ENCODE measurements at places on chromosomes 2 and 18.

DNA sequence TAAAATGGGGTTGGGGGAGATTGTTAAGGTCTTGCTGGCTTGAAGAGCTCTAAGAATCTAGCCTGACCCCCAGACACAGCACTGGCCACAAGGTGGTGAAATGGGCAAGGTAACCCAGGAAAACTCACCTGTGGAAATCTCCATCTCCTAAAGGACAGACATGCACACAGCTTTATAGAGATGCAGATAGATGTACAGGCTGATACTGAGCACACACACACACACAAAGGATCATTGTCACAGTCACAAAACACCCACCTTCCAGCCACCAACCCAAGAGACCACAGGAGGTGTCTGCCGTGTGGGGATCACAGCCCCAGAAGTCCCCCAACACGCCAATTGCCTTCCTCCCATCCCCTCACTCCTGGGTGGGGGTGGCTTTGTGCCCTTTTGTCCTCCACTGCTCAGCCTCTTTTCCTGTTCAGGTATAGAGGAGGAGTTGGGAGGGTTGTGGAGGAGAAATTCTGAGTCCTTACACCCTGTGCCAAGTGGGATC lies 3.2 kb upstream of the CYP26B1 start:
- no peak for DNase-seq

DNA sequence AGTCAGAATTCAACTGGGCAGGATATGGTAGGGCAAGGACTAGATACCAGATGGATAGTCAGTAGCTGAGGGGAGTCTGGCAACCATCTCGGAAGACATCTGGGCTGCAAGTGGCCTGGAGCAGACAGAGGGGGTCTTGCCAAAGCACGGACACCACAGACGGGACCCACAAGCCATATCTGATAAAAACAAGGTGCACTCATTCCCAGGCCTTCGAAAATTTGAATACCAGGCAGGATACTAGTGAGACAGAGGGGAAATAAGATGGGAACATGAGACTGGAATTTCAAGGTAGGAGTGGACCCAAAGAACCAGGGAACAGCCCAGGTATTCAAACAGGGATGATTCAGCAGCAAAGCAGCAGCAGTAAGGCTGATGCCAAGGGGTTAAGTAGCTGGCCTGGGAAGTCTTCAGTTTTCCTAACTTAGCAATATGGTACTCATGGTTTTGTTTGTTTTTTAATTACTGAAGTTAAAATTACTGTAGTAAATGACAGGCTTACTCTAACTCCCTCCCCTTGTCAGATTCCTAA lies 144.9 kb upstream of the NCKAP5 start:
- DNase-seq, result no peak

DNA sequence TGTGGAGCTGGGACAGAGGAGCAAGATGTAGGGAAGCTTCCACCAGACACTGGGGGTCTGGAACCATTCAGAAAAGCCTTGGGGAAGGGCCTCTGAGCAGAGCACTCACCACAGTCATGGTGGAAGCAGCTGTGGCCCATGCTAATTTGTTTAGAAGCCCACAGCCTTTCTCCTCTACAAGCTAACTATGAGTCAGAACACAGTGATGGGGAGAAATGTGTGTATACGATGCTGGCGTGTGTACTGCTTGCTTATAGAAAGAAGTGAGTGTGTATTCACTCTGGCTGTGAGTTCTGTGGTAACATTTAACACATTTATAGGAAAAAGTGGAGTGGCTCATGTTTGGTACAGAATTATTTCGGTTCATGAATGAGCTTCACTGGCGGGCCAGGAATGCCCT lies 157.0 kb upstream of the ACAA2 start:
- DNase-seq, result no peak

- no peak for DNase-seq
Observed at GRCh38 chr2:36777788-36778187, 81.3 kb downstream of the VIT start.

GRCh38 chr2:219567131-219567530 lies 4.2 kb downstream of the OBSL1 start:
- no peak for DNase-seq

DNA sequence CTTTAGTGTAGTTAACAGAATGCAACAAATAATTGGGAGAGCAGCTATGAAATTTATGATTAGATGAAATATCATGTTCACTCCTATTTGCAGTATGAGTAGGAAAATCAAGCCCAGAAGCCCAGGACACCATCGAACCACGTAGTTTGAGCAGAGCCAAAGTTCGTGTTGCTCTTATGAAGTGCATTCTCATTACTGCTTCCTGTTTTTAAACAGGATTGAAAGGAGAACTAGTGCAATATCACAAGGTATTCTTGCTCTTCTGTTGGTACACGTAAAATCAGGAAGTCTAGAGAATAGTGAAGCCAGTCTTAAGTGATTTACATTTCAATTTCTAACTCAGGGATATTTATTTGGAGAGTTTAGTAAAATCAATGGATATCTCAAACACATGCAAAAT lies 21.1 kb downstream of the ARHGAP15 start:
- DNase-seq, result no peak
